ENCODE measurements at places on chromosomes 16 and 17.

DNA sequence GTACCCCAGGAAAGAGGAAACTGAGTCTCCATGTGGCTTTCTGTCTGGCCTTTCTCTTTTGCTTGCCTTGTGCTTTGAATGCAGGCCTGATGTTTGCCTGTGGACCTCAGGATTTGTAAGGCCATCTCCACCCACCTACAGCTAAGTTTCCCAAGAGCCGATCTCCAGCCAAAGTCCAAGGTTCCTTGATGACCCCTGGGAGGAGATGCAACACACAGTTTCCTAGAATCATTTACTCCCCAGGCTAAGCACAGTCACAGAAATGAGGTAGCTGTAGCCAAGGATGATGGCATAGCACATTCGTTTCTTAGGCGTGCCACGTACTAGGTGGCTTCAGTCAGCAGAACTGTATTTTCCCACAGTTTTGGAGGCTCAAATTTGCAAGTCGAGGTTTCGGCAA is 595.4 kb downstream of the MAF start:
- no peak for DNase-seq

DNA sequence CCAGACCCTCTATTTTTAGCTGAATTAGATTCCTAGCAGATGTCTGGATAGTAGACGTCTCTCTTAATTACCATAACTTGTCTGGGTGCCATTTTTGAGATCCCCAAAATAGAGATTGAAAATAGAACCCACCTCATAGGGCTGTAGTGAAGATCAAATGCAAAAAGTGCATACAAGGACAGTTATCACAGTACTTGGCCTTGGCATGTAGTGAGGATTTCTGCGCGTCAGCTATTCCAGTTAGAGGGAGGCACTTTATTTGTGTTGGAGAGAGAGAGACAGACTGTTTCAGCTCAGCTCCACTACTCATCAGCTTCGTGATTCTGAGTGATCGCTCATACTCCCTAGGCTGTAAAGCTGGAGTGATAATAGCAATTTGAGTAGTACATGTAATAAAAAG is 59.6 kb upstream of the CDH13 start:
- DNase-seq, result no peak

GRCh38 chr17:35841505-35841904 is 27.2 kb downstream of the HEATR9 start:
- DNase-seq, result no peak

DNA sequence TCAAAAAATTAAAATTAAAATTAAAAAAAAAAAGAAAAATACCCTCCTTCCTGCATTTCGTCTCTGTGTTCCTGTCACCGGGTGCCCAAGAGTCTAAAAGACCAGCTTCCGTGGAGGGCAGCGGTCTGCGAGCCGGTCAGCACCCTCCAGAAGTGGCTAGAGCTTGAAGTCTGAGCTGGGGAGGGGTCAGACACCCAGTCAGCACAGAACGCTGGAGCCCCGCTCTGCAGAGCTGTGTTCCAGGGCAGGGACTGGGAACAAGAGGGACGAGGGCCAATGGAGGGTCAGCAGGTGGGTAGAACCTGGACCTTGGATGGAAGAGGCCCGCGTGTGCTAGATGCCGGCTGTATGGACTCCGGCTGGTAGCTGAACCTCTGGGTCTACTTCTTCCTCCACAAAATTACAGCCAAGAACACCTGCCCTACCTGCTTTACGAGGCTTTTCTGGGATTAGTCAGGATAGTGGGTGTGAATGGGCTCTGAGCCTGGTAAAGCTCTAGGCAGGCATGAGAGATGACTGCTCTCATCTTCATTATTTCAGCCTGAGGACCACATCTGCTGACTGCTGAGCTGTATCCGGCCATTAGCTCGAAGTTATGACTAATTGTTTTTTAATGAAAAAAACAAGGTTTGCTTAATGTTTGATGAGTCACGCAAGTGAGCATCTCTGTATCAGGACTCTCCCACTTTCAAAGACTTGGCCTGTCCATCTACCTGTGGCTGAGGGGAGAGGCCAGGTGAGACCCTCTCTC is 5.9 kb downstream of the TRPV1 start:
- DNase-seq, result no peak

GRCh38 chr17:81586096-81586495 is 33.9 kb upstream of the FAAP100 start:
- no peak for DNase-seq

GRCh38 chr16:13892301-13892700 is 27.7 kb upstream of the ERCC4 start:
- no peak for DNase-seq

DNA sequence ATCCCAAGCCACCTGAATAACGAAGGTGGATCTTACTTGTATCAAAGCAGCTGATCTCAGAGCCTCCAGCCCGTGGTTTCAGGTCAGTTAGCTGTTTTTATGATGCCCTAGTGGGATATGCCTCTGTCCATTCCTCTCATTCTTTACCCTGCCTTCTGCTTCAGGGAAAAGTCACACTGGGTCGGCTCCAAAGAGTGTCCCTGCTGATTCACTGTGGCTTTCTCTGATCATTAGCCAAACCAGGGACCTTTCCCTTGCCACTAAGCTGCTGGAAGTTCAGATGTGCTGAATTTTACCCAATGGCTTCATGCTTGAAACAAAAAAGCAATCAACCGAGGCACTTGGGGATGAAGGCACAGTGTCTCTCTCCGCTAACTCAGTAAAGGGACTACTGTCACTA is 170.2 kb upstream of the SALL1 start:
- DNase-seq, result no peak

DNA sequence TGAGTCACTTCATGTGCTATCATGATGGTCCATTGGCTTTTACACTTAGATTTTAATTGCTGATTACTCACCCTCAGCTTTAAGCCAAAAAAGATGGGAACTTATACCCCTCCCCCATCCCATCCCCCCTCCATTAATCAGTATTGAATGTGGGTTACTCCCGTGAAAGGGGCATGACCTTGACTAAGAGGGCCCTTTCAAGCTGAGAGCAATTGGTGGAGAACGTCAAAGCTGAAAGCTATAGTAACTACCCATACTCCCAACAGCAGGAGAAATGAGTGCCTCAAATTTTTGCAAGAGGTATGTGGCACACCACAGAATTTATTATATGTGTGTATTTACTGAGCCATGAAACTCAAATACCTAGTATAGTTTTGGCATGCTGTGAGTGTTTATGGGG is 99.7 kb upstream of the CDH8 start:
- no peak for DNase-seq

GRCh38 chr17:21452377-21453143 is 76.4 kb downstream of the KCNJ12 start:
- DNase-seq, result no peak

DNA sequence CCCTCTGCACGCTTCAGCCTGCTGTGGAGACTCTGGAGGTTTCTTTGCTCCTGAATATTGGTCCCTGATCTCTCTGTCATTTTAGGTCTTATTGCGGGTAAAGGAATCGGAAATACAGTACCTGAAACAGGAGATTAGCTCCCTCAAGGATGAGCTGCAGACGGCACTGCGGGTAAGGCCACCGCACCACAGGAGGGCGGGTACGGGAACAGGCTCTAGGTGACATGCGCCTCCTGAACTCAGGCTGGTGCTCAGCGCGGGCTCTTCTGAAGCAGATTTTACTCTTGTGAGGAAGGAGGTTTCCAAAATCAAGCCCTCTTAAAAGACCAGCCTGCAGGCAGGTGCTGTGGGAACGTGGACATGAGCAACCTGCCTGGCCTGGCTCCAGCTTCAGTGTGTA is 29.8 kb downstream of the PLD6 start:
- no peak for DNase-seq

DNA sequence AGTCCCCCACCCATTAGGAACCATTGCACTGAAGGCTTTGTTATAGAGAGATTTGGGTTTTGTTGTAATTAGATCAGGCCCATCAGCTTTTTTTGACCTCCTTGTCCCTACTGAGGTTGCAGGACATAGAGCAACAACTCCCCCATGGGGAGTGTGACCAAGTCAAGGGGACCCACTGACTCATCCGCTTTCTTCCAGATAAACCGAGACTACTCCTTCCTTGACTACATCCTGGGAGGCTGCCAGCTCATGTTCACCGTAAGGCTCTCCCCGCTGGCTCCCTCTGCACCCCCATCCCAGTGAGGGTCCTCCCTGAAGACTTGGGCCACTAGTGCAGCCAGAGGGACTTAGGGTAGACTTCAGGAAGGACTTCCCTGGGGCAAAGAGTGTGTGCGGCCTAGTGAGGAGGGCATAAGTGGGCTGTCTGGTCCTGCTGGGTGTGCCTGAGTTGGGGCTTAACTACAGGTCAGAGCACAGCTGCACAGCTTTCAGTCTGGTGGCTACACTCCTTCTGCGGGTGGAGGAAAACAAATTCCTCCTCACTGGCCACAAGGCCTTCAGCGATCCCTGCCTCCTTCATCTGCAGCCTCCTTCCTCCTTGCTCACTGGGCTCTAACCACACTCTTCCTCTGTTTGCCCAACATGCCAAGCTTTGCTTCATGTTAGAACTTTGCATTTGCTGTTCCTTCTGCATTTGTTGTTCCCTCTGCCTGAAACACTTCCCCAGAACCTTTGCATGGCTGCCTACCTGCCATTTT is 31.0 kb downstream of the CPNE2 start:
- DNase-seq, result no peak

- DNase-seq, result peak; percentile 83
Measured at GRCh38 chr16:19396555-19397011, 21.1 kb upstream of the TMC5 start.

- no peak for DNase-seq
Measured at GRCh38 chr17:17109907-17110306, 67.7 kb downstream of the MPRIP start.

GRCh38 chr16:12079412-12079965 is 103.0 kb downstream of the SNX29 start:
- no peak for DNase-seq

DNA sequence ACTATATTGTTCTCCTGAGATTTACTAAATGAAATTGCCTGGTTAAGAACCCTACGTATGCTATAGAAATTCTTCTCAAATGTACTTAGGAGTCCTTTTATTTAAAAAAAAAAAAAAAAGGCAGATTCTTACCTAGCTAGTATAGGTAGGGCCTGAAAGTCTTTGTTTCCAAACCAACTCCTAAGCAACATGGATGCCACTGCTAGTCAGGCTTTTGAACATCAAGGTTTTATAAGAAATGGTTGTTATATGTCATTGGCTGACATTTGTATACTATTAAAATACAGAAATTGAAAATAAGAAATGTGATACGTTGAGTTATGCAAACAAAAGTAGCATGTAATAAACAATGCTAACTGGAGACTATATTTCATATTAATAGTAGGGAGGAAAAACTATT is 1.2 kb downstream of the EVI2A start:
- DNase-seq, result no peak

GRCh38 chr17:2780256-2780655 is 16.0 kb upstream of the RAP1GAP2 start:
- DNase-seq, result no peak

DNA sequence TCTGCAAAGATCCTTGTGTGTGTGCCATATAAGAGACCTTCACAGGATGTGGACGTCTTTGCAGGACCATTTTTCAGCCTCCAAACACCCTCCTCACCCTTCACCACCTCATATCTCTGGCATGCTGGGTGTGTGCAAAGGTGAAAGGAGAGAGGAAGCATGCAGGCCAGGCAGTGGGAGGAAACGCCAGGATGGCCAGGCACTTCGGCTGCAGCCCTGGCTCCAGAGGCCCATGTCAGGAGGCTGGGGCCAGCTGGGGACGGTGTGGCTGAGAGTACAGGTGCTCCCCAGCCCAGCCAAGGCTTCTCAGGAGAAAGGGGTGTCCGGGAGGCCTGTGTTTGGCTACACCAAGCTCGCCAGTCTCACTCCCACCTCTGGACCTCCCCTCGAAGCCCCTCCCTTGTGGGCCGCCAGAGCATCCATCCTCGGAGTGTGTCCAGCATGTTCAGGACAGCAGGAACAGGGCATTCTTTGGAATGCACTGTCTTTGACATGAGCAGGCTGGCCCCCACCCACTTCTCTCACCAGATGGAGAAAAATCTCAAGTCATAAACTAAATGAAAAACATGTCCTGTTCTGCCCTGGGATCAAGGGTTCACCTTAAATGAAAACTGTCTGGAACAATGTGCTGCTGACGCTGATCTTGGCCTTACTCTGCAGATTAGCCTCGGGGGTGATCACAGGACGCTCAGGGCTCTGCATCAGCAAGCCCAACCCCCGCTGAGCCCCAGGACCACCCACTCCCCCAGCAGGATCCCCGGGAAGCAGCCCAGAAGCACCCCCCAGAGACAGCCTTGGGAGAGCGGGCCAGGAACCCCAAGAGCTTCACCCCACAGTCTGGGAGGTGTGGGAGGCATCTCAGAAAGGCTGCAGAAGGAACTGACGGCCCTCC is 15.9 kb downstream of the PEMT start:
- DNase-seq, result no peak

DNA sequence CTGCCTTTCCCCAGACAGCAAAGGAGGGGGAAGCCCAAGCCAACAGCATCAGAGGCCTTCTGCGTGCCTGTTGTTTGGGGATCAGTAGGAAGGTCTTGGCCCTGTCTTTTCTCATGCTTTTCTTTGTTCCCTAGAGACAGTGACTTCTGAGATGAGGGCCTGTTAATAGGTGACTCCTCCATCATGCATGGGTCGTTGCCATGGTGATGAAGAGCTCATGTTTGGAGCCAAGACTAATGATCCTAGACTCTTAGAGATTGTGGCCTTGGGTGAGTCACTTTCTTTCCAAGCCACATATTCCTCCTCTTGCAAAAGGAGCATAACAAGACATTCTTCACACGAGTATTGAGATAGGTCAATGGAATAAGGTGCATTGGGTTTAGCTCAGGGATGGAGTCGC is 201.1 kb upstream of the ASIC2 start:
- DNase-seq, result no peak

DNA sequence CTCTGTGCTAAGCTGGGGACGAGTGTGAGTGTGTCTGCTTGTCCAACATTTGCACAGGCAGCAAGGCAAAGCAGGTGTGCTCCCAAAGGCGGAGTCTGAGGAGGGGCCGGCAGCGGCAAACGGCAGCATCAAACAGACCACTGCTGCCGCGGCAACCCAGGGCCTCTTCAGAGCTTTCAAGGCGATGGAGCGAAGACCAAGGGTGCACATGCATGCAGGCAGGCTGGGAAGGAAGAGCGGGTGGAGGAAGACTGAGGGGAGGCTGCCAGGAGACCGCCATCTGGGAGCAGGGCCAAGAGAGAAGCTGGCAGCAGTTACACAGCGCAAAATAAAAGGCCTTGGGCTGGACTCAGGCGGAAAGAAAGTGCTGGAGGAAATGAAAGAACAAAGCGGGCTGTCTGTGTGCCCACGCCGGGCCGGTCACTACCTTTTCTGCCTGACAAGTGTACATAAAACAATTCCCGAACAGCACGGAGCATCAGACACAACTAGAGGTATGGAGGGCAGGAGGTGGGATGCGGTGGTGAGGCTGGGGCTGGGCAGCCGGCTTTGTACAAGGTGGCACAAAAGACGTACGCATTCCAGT is 8.5 kb downstream of the TIMM22 start:
- peak; percentile 70 for DNase-seq

- no peak for DNase-seq
Measured at GRCh38 chr17:48759288-48759687, 30.7 kb upstream of the HOXB13 start.

- DNase-seq, result peak; percentile 52
Measured at GRCh38 chr16:3129137-3130131, 5.4 kb upstream of the ZNF213 start.

- no peak for DNase-seq
Measured at GRCh38 chr17:75159196-75160031, 5.1 kb upstream of the JPT1 start.

- no peak for DNase-seq
Measured at GRCh38 chr17:16940116-16940881, 31.6 kb downstream of the TNFRSF13B start.

- no peak for DNase-seq
Measured at GRCh38 chr17:75639327-75639726, 6.1 kb downstream of the SMIM5 start.

GRCh38 chr16:89275284-89275584 is 57.7 kb downstream of the ZNF778 start:
- no peak for DNase-seq

GRCh38 chr17:58789160-58789559 is 33.5 kb downstream of the PPM1E start:
- no peak for DNase-seq
